ENCODE measurements at places on chromosomes 6 and 20. TPM values are rescaled to one million over a fixed set of nuclear protein-coding genes. Genes with fewer than 3 reads are reported as not detected.

DNA sequence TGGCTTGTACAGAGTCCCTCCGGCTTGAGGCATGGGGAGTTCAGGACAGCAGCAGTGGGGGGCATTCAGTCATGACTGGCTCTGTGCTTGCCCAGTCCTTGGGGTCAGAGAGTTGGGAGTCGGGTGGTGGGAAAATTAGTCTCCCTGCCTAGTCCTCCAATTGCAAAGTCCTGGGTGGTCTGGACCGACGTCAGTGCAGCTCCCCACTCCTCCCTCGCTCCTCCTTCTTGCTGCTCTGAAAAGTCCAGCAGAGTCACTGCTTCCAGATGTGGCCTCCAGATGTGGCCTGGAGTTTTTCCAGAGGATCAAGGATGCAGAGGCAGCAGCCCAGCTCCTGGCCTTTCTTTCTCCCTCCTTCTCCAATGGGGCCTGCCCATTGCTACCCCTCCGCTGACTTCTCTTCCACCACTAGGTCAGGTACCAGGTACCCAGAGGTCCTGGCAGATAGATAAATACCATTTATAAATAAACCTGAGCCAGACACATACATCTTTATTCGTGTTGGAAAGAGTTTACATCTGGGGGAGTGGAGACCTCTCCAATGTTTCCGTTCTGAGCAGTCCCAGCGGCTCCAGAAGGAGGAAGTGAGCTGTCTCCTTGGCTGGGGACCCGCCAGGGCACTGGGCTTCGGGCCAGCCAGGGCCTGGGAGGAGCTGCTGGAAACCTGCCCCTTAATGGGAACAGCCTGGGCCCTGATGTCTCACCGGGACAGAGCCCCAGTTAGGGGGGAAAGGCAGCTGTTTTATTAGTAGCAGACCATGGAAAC is 49.0 kb upstream of the RNF24 start:
- DNase-seq = peak; percentile 77

GRCh38 chr6:64081453-64081852 is 445.9 kb downstream of the PHF3 start:
- no peak for DNase-seq

The ZSWIM3 gene
- 5.4 TPM for polyA plus RNA-seq

DNA sequence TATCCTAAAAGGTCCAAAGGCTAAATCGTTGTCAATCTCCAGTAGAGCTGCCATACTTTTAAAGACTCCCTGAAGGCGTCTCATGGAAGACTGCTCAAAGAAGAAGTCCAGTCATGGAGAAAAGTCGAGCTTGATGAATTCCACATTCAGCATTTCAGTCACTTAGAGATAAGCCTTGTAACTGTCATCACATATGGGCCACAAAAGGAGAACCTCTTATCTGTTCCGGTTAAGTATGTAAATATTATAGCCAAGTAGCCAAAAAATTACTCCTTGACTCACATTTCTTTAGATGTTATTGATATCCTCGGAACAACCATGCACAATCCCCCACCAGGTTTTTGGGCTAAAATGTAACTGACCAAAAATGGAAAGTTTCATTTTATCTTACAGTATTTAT is 9.8 kb upstream of the CNKSR3 start:
- no peak for DNase-seq

DNA sequence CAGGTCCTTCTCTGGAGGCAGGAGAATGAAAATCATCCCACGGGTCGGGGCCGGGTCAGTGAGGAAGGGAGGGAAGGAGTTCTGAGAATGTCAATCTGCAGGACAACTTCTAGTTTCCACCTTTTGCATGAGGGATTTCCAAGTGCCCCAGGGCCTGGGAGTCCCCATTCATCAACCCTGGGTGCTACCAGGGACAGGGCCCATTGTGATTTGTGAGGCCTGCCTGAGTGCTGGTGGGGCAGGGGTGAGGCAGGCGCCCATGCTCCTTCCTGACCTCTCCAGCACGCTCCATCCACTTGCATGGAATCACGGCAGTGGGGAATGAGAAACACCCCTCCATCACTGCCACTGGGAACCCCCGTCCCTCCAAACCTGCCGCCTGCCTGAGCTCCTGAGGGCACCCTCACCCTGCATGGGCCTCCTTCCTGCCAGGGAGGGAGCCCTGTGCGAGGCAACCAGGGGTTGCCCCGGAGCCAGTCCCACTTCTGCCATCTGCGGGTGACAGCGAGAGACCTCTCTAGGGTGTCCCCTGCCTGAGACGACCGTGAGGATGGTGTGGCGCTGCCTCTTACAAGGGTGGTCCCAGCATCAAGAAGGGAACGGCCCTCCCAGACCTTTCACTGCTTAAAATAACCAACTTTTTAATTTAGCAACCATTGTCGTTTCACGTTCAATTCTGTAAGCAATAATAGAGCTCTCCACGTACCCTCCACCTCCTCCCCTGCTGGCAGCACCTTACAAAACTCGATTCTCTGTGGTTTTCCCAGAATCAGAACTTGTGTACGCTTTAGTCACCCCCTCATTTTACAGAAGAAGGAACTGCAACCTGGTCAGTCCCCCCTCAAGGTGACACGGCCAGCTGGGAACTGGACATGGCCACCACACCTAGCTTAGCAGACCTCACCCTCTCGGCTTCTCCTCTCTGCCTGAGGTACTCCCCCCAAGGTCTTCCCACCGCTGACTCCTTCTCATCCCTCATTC is 28.6 kb downstream of the PMEPA1 start:
- DNase-seq = no peak

All from left renal cortex interstitium (tissue), 4 donors.